ENCODE measurements at places on chromosomes 5 and 9.

GRCh38 chr5:11894992-11895391 lies 9.3 kb downstream of the CTNND2 start:
- no peak for DNase-seq

GRCh38 chr9:4820168-4820567 lies 27.4 kb downstream of the RCL1 start:
- no peak for DNase-seq

- DNase-seq: no peak
Measured at GRCh38 chr5:27377626-27378025, 339.2 kb upstream of the CDH9 start.

GRCh38 chr9:81915801-81916505 lies 12.3 kb upstream of the SPATA31D4 start:
- DNase-seq: no peak

DNA sequence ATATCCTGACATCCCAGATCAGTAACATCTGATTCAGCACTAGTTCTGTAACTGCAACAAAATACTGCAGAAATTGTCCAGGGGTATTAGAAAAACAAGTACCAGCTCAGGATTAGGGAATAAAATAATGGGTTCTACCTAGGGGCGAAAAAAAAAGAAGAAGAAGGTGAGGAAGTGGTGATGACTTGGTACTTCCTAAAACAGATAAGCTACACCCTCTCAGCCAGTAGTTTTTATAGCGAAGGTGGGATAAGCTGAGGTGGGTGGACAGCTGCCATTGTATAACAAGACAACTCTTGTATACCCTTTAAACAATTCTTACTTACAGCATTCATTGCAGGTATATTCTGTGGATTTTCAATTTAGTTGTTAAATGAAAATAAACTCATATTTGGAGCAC lies 19.1 kb downstream of the RAPGEF6 start:
- DNase-seq: no peak

GRCh38 chr5:163821142-163821541 lies 315.7 kb downstream of the MAT2B start:
- DNase-seq: no peak

DNA sequence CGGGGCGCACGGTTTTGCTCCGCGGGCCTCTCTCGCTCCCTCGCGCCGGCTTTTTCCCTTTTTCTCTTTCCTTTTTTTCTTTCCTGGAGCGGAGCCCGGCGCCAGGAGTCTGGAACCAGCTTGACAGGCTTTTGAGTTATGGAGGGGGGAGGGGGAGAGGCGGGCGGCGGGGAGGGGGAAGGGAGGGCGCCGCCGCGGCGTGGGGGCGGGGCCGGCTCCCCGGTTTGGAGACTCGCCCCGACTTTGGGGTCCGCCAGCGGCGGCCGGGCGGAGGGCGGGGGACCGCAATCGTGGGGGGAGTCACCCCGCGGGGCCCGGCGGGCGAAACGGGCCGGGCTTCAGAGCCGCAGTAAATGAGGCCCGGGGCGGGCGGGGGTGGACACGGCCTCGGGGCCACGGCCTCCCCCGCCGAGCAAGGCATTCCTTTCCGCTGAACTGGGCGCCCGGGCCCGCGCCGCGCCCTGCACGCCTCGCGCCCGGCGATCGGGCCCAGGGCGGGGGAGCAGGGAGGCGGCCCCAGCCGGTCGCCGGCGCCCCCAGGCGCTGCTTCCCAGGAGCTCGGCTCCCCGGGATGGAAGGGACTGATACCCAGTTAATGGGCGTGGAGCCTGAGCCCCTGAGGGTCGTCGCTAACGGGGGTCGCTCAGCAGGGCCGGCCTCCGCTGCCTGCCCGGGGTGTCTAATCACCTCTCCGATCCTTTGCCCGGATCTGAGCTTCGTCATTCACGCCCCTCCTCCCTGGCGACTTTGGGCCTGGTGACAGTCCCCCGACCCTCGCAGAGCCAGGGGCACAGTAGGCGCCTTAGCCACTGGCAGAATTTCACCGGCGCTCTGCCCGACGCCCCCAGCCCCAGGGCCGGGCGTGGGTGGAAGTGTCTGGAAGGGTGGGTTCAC lies 138.1 kb downstream of the C9orf50 start:
- no peak for DNase-seq

DNA sequence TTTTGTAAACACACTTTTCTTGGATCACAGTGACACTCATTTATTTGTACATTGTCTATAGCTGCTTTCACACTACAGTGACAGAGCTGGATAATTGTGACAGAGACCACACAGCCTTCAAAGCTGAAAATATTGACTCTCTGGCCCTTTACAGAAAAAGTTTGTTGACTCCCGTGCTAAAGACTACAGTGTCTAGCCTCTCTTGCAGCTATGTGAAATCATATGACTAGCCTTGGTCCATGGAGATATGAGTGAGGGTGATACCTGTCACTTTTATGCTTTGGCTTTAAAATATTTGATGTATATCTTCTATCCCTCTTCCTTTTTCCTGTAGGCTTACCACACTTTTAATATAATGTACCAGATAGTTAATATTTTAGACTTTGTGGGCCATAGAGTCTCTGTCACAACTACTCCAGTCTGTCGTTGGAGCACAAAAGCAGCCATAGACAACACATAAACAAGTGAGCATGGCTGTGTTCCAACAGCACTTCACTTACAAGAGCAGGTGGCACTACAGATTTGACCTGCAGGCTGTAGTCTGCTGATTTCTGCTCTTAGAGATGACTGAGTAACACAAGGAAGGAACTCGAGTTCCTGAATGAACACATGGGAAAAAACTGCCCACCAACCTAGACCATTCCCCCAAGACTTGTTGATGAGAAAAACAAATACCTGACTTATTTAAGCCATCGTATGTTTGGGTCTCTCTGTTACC lies 73.5 kb upstream of the ANKRD55 start:
- no peak for DNase-seq

DNA sequence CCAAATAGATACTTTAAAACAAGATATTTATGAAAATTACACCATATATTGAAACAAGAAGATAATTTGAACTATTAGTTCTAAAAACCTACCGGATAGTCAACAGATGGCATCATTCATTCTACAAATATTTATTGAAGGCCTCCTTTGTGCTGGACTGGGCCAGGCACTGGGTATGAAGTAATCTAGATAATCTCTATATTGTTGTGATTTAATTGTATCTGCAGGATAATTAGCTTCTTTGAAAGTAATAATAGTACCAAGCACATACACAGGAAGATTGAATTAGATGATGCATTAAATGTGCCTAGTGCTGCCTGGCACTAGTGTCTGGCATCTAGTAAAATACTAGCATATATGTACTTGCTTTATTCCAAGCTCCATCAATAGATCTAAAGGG lies 735.2 kb upstream of the DMAC1 start:
- DNase-seq: no peak

DNA sequence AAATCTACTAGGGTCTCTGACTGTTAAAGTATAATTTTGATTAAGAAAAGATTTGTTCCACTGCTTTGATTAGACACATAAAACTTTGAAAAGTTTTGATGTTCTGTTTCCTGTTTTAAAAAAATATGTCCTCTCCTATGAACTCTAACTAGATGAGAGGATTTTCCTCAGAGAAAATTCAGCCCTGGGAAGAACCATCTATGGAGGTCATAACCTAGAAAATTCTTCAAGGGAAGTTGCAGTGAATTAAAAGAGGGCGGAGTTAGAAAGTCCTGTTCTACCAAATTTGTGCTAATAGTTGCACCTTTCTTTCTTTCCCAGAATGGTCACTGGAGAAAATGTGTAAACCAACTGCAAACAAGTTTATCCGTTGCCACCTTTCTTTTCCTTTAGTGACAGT lies 27.7 kb downstream of the PIK3R1 start:
- DNase-seq: no peak

GRCh38 chr5:11311272-11311671 lies 550.2 kb upstream of the DAP start:
- no peak for DNase-seq

- peak; percentile 78 for DNase-seq
Measured at GRCh38 chr5:135129307-135129706, 95.3 kb upstream of the PITX1 start.

DNA sequence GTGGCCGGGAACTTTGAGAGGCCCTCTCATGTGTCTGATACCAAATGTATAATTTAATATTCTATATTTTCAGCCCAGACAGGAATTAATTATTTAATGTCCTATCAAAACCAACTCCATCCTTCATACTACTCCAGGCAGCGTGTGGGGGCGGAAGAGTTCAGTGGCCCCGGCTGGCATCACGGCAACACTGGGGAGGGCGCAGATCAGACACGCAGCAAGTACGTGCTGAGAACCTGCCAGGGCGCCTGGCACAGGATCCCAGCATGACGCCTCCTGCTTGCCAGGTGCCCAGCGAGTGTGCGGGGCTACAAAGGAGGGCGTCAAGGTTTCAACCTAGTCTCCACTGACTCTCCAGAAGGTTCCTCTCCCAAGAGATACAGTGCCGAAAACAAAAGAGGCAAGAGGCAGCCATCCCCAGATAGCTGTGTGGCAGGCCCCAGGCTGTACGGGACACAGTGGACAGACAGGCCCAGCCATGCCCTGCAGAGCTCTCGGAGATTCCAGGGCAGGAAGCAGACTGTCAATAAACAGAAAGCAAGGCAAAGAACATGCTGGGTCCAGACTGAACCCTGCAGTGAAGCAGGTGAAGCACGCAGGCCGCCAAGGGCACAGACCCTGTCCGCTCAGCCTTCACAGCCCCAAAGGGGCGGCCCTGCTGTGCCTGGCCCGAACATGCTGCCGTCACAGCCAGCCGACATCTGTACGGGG lies 110.3 kb downstream of the VAV2 start:
- DNase-seq: no peak

DNA sequence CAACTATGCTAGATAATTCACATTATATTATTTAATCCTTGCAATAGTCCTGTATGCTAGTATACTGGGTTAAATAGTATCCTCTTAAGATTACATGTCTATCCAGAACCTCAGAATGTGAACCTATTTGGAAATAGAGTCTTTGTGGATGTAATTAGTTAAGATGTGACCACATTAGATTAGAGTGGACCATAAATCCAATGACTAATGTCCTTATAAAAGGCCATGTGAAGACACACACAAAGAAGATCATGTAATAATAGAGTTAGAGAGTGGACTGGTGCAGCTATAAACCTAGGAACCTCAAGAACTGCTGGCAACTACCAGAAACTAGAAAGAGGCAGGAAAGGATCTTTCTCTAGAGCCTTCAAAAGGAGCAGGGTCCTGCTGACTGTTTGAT lies 263.6 kb upstream of the PTGER4 start:
- DNase-seq: no peak

DNA sequence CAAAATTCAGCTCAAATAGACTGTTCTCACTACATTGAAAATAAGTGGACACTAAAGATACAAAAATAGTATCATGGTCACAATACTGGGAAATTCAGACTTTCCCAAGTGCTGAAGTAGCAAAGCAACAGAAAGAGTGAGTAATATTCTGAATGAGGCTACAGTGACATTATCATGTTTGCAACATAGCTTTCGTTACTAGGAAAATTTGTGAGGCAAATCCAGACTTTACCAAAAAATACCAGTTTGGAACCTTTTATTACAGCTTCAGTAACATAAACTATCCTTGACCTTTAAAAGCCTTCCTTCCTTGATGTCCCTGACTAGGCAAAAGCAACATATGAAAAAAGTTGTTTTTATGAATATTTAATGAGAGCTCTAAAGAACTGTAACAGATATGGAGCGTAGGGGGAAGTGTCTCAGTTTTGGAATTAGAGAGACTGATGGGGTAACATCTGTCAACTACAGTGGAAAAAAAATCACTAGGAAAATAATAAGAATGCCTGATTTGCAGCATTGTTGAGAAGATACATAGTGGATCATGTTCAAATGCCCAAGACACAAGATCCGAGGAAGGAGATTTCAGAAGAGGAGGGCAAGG lies 312.9 kb downstream of the ADGRV1 start:
- DNase-seq: no peak

DNA sequence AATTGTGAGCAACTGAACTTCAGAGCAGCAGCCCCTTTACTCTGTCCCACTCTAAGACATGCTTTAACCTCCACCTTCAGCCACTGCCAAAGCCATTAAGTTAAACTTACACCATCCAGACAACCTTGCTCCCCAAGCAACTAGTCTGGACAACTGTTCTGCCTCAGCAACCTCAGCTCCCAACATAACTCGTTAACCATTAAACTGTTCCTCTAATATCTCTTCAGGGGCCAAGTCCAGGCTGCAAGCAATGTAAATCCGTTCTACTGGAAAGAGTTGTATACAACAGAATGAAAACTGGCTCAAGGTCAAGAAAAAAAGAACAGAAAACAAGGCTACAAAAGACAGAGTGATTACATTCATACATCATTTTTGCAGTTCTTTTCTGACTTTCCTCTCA lies 131.7 kb upstream of the TARS1 start:
- DNase-seq: no peak

GRCh38 chr9:104900871-104901270 lies 27.1 kb downstream of the ABCA1 start:
- no peak for DNase-seq

- DNase-seq: no peak
Measured at GRCh38 chr5:68484307-68485068, 268.9 kb downstream of the PIK3R1 start.

GRCh38 chr5:36690041-36690961 lies 83.9 kb downstream of the SLC1A3 start:
- DNase-seq: peak; percentile 89

DNA sequence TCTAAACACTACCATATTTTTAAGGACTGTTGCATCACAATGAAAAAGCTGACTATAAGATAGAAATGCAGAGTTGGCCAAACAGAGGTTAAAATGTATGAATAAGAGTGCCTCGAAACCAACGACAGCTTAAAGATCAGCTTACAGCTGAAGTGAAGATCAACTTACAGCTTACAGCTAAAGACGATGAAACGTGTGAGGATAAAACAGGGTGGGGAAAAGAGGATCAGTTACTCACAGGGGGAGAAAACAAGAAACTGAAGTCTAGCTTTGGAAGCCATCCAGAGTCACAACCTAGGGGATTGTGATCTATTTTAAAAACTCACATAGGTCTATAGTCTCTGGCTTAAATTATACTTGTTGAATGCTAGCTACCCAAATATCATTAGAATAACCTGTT lies 220.0 kb downstream of the SNCAIP start:
- DNase-seq: no peak

DNA sequence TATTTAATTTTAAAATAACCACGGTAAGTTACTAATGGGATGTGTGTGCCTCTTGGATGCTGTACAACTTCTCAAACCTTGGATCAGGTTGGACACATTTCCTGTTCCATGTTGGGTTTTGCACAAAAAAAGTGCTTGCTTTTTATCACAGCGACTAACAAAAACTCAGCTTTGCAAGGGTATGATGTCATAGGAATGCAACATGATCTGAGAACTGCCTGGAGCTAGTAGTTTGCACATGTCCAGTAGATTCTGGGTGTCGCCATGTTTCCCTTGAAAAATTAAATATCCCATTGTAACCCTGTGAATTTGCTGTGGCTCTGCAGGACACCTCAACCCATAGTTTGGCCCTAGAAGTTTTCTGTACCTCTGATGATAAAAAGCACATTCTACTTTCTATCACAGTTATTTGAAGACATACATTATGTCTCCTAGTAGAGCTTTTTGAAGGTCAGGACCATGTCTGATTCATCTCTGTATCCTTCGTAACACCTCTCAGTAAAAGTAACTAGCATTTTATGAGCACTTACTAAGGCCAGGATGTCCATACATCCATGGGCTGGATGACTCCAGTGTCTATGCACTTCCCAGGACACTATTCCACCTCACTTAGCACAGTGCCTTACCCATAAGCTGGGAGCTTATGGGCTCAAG lies 11.5 kb upstream of the FRMPD1 start:
- no peak for DNase-seq

GRCh38 chr9:84857211-84857610 lies 187.7 kb downstream of the NTRK2 start:
- DNase-seq: no peak

GRCh38 chr9:134940236-134941208 lies 22.8 kb upstream of the FCN1 start:
- DNase-seq: peak; percentile 38

GRCh38 chr5:123515904-123516303 lies 3.9 kb downstream of the CSNK1G3 start:
- no peak for DNase-seq

Data from RWPE2 (cell line).